ENCODE measurements at places on chromosomes 7 and 10.

DNA sequence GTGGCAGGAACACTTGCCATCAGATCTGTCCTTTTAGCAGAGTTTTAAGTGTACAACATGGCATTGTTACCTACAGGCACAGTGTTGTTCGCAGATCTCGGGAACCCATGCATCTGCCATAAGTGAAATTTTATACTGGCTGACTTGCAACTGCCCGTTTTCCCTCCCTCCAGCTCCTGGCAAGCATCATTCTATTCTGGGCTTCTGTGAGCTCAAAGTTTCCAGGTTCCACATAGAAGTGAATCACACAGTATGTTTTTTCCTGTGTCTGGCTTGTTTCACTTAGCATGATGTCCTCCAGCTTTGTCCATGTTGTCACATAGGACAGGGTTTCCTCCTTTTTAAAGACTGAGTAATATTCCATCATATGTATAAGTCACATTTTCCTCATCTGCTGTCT lies 56.6 kb downstream of the C10orf143 start:
- DNase-seq = no peak

DNA sequence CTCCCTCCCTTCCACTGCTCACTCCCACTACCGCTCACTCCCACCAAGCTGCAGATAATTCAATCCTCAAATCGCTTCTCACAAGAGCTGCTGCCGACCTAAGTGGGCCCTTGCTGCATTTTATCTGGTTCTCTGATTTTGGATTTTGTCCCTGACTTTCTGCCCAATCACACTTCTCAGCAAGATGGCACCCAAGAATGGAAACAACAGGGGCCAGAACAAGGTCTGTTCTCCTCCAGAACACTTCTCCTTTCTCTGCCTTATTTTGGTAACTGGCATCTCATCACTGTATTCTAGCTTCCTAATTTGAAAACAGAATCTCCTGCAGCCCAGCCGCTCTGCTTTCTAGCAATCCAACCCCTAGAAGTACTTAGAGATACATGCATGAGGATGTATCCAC lies 172.8 kb downstream of the GRID1 start:
- no peak for DNase-seq

GRCh38 chr7:100016215-100016901 lies 962 bp downstream of the ZKSCAN1 start:
- no peak for DNase-seq

GRCh38 chr7:92330835-92331438 lies 85.2 kb downstream of the ANKIB1 start:
- DNase-seq = no peak

DNA sequence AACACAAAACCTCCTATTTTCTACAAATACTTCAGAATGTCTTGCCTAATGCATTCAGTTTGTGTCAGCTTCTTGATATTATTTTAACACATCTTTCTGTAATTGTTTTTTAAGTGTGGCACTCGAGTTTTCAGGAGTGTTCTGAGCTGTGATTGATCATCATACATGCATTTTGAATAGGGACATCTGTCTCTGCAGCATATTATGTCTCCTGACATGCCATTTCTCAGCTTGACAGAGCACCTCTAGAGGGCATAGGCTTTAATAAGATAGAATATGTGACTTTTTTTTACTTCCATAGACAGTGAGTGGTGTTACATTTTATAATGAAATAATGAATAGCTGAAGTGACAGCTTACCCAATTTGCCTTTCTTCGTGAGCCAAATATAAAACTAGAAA lies 219.2 kb upstream of the HDAC9 start:
- DNase-seq = no peak

- DNase-seq = no peak
Measured at GRCh38 chr10:3867454-3868270, 82.7 kb upstream of the KLF6 start.

- DNase-seq = no peak
Measured at GRCh38 chr10:77006836-77007511, 630.6 kb downstream of the KCNMA1 start.

DNA sequence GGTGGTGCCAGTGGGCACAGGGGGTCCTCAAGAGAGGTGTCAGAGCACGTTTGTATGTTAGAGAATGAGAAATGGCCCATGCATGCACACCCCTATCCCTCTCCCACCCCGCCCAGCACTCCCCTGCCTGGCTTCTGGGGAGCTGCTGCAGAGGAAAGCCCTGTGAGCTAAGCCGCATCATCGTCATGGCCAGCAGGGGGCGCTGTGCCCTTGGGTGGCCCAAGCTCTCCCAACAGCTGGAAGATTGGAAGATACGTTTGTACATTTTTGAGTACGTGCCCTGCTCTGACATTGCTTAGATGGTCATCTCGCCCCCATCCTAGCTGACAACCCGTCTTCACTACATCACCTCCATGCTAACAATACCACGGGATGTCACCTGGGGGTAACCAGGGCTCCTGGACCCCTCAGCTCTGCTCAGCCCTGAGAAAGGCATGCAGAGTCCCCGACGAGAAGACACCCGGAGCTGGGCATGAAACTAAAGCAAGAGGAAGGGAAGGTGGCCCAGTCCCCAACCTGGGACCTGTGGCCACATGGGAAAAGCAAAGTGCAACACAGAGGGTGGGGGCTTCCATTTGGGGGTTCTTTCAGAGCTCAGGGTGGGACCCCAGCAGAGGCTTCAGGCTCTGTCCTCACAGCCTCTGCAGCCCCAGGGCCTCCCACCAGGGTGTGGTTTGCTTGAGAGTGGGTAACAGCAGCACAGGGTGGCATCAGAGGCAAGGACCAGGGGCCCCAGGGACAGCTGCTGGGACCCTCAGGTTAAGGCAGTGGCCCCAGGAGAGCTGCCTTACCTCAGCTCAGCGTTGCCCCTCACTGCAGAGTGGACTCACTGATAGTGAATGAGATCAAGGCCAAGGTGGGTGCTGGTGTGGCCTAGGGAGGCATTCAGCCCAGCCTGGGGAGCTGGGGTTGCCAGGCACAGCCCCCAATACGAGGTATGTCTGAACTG lies 136.6 kb downstream of the PTPN20 start:
- DNase-seq = peak; percentile 24

GRCh38 chr7:151665368-151665767 lies 145.7 kb upstream of the RHEB start:
- no peak for DNase-seq

DNA sequence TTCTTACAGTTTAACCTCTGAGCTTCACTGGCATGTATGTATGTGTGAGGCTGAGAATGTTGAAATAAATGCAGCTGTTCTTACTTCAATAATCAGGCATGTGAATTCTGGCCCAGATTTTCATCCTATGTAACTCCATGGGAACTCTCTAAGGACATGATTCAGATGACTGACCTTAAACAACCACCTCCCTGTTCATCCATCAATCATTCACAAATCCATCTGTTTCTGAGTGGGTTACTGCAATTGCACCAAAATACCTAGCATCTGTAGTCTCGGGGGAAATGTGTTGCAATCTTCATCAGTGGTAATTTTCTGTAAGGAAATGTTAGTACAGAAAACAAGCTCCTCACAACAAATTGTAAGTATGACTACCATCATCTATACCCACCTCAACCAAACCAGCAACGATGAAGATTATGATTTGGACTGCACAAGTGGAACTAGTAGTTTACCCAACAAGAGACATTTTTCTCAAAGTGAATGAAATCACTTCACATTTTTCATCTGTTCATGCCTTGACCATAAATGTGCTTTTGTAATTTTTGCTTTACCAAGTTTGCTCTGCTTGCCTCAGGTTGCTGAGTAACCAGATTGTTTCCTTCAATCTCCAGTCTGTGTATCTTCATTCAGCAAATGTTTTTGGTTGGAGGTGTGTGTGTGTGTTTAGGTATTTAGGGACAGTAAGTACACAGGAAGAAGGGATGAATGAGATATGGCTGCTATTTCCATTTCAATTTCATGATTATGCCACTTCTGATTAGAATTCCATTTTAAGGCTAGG lies 65.7 kb upstream of the FZD8 start:
- no peak for DNase-seq

DNA sequence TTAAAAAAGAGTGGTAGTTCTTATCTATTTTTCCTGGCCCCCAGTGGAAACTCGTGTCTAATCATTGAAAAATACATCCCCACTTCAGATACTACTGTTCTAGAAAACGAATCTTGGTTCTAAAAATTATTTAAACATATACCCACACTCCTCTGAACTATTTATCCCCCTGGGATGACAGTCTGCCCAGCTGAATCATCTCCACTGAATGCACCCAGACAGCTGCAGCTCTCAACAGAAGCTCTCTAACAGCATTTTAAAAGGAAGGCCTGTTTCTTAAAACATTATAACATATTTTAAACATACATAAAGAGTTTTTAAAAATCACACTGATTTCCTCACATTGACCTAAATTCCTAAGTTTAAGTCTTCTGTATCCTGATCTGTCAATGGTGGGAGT lies 544.6 kb upstream of the PHF14 start:
- DNase-seq = no peak

- DNase-seq = no peak
Measured at GRCh38 chr10:132546567-132547420, 9.2 kb downstream of the INPP5A start.

- DNase-seq = no peak
Measured at GRCh38 chr7:96188591-96188991, 133.3 kb downstream of the SLC25A13 start.

- DNase-seq = no peak
Measured at GRCh38 chr7:80945976-80946375, 27.1 kb upstream of the SEMA3C start.

DNA sequence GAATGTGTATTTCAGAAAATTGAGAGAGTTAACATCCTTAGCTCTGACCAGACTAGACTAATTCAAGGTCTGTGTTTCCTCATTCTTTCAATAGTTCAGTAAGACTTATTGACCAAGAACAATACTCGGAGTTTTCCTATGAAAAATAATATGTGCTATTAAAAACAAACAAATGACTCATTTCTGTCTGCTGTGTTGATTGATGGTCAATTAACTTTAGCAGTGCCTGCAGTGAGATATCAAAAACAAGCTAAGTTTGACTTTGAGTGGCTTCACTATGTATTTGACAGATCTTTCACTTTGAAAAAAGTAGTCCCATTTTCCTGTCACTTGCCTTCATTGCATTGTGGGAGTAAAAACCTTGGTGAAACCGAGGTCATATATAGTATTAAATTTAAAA lies 91.0 kb downstream of the GNAT3 start:
- DNase-seq = no peak

DNA sequence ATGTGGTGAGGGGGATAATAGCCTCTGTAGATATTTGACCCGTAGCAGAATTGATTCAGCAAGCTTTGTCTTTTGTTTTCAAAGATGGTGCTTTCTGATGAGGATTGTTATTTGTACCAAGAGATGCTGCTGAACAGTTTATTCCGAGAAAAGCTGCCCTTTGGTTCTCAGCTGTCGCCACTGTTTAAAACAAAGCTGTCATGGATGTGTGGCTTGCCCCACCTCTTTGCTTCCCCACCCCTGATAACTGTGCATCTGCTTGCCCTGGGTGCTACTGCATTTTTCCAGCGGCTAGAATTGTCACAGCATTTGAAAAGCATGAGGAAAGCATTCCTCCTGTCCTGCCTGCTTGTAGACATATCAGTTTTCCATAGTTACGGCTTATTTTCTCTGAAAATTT lies 226.9 kb upstream of the CSTF2T start:
- DNase-seq = no peak

GRCh38 chr10:804191-804781 lies 114.8 kb upstream of the DIP2C start:
- no peak for DNase-seq

GRCh38 chr10:86489071-86489810 lies 32.4 kb downstream of the WAPL start:
- no peak for DNase-seq

DNA sequence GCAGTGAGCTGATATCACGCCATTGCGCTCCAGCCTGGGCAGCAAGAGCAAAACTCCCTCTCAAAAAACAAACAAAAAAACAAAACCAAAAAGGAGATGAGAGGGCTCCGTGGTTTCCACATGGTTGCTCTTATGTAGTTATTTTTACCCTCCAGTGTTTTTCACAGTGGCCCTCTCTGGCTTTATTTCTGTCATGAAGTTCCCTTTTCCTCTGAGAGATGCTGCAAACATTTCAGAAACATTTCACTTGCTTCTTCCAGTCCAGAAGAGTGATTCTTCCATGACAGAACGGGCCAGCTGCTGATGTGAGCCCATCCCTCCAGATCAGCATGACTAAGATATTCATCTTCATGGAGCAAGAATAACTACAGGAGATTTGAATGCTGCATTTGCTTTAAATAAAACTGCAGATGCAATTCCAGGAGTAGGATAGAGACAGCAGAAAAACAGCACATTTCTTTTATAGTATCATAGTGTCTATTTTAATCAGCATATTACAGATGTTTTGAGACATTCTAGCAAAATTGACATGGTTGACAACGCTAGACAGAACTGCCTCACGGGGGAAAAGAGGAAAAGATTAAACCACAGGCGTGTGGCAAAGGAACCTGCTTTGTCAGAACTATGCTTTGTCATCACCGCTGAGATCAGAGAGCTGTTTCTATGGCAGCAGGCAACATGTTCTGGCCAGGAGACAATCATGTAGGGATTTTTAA lies 40.3 kb downstream of the NRCAM start:
- DNase-seq = peak; percentile 37

Data from NCI-H1436 (cell line).